ENCODE measurements at places on chromosomes 2 and 18.
A peak's percentile ranks its signal among the peaks of the same experiment; 100 is the strongest.

DNA sequence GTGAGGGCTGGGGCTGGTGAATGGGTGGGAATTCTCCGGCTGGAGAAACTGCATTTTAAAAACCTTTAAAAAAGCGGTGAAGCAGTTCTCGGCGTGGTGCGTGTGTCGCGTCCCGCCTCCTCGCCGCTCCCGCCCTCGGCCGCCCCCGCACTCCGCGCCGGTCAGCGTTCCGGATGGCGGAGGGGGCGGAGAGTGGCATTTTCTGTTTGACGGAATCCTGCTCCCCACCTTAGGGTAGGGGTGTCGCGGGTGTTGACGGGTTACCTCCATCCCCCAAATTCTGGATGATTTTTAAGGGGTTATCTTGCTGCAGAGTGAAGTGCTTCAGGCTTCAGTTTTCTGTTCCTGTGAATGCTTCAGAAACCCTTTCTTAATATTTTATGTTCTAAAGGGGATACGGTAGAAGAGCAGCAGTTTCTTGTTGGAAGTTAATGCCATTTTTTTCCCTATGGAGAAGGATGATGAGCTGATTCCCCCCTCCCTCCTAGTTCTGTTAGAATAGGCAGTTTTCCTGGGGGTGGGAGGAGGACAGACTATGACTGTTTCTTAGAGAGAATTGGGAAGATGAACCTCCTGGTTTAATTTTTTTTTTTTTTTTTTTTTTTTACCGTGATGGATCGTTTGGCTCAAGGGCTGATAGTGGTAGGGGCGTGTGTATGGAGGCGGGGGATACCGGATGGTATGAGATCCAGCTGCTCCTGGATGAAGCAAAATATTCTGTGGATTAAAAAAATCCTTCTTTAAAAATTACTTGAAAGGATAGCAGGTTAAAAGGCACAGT, 756 bp downstream of the ABI2 start:
- peak; percentile 31 for DNase-seq

- DNase-seq: no peak
These were observed 307.1 kb downstream of the OSR1 start for GRCh38 chr2:19051203-19051831.

GRCh38 chr18:7901657-7902056, 334.5 kb downstream of the PTPRM start:
- DNase-seq: no peak

GRCh38 chr2:163703386-163703785, 32.4 kb downstream of the FIGN start:
- DNase-seq: no peak

DNA sequence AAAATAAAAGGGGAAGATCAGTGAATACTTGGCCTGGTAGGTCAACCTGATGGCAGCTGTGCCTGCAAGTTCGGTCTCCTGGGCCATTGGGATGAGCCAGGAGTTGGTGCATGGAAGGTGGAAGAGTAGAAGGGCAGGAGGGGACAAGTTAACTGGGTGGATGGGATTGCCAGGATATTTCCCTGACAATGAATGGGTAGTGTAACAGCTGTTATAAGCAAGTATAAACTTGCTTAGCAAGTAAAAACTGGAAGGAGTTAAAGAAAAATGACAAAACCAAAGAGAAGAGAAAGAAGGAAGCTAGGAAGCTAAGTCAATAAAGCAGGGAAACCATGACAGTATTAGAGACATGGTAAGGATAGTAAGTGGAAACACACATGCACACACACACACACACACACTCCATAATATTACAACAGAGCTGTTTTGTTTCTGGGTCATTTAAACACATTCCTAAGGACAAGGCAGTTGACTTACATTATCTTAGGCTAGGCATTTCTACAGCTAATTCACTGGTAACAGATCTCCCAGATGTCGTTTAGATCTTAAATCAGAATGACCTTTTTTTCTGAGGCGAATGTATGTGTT, 29.7 kb downstream of the MEP1B start:
- no peak for DNase-seq

GRCh38 chr2:183866666-183867065, 731.7 kb upstream of the ZNF804A start:
- DNase-seq: no peak

- no peak for DNase-seq
These were observed 129.1 kb upstream of the DNMT3A start for GRCh38 chr2:25470806-25471205.

GRCh38 chr2:28271231-28271918, 121.3 kb upstream of the FOSL2 start:
- DNase-seq: no peak

- DNase-seq: no peak
These were observed 45.3 kb downstream of the BMP10 start for GRCh38 chr2:68825866-68826265.

DNA sequence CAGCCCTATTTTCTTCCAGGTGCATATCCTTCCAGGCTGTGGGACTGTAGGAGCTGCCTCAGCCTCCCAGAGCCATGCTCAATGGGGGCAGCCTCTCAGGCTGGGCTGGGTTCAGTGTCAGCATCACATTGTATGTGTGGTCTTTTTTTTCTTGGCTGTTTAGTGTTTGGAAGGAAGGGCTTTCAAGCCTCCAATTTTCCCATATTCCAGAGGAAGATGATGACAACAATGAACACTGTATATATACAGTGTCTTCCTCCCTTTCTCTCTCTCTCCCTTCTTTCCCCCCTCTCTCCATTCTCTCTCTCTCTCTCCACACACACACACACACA, 326.4 kb downstream of the DYSF start:
- no peak for DNase-seq

DNA sequence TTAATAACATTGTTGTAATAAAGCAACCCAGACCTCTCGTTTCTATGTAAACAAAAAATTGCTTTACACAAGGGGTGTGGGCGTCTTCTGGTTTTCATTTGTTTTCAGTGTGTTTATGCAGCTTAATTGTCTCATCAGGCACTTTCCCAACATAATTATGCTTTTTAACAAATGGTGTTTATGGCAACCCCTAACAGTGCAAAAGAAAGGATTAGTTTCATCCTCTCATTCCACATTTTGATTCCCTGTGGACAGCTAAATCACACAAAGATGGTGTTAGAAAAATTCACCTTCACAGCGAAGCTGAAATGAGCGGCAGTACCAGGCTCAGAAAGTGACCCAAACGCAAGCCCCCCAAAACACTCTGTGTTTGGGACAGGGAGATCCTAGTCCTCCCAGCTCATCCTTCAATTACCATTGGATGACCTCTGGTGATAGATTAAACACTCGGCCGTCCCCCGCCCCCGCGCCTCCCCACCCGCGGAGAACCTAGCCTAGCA, 724 bp downstream of the FTCDNL1 start:
- no peak for DNase-seq

GRCh38 chr2:88400037-88400767, 52.3 kb downstream of the FOXI3 start:
- no peak for DNase-seq

GRCh38 chr2:239589270-239589825, 188.5 kb upstream of the HDAC4 start:
- no peak for DNase-seq

DNA sequence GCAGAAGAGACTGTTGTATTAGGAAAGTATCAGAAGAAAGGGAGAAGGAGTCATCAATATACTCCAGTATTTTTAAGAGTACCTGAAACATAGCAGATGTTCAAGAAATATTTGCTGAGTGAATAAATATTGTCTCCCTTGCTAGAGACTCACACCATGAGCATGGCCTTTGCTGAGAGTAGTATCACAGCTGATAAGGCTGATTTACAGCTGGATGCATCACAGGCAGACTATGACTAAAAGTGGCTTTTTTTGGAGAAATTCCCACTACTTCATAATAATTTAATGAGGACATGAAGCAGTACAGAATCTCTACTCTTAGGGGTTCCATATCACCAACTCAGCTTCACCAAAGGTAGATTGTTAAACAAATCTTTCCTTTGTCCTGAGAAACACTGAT, 373.3 kb downstream of the RBM43 start:
- DNase-seq: no peak

- no peak for DNase-seq
These were observed 207.8 kb upstream of the SMAD2 start for GRCh38 chr18:48138210-48138609.

DNA sequence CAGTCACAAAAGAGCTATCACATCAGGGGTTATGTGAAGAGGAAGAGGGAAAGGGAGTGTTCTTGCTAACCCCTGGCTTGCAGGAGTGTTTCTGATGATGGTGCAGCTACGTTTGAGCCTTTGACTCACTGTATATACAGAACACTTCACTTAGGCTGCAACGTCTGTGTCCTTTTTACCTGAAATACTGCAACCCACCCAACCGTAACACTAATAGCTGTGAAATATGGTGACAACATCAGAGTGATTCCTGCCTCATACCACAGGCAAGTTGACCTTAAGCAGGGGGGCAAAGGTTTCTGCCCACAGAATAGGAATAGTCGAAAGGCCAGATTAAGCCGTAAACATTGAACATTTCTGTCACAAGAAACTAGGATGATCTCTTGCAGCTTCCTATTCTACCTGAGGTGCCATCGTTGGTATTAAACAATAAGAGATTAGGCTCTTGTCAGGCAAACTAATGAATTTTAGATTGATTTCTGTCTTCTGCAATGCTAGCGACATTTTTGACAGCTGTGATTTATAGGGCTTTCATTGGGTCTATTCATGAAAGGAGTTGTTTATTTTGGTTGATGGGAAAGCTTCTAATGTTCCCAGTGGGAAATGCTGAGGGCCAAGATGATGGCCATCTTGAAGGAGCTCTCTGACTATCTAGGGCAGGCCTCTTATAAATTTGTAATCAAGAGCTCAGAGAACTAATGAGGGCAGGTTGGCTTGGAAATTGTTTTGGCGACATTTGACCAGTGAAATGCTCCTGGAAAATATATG, 316.8 kb downstream of the PIK3C3 start:
- no peak for DNase-seq

GRCh38 chr2:42819160-42819559, 26.8 kb upstream of the HAAO start:
- no peak for DNase-seq

DNA sequence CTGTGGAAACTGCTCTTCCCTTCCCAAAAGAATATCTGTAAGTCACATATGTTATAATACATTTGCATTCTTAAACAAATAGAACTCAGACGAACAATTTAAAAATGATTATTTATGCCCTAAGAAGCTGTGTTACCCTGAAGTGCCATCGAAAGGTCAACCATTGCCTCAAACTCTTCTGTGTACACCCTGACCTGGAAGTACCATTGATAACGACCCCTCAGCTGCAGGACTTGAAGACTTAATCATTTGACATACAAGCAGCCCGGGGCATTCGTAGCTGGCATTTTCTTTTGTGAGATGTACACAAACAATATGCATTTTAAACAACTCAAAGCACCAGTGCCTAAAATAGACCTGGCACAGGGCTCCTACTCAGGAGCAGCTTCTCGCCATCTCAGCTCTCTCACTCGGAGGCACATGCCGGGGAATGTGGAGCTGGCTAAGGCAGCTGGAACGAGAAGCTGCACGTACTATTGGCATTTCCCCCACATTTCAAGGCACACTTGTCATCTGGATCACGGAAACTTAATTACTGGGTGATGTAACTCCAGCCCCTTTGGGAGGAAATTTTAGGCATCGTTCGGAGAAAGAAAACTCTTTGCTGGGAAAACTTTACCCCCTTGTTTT, 170.0 kb upstream of the GALNT5 start:
- DNase-seq: no peak

DNA sequence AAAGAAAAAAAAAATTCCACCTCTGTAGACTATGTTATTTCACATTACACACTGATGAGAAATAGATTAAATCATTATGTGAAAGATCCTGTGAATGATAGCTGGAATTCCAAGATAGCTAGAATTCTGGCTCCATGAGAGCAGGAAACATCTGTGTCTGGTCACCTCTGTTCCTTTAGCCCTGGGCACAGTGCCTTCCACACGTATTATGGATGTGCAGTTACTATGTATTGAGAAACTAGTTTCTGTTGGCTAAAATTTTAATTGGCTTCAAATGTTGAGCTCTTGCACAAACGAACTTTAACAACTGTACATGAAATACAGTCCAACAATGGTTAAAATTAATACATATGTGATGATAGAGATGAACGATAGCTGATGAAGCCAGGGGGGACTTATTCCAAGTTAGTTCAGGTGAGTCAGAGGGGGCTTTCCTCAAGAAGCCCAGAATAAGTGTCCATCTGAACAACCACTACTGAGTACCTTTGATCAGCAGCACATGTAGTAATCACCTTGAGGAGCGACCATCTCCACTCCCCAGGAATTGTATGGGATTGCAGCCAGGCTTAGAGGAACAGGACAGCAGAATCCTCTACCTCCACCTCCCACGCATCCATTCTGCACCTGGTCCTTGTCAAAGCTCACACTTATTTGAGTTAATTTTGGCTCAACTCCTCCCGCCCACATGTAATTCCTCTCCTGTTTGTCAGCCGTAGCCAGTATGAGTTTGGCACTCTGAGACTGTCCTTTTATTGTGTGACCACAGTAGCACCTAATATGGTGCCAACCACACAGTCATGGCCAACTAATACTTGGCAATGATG, 68.6 kb downstream of the NABP1 start:
- DNase-seq: no peak

GRCh38 chr2:181876614-181877063, 14.9 kb upstream of the ITPRID2 start:
- DNase-seq: no peak

DNA sequence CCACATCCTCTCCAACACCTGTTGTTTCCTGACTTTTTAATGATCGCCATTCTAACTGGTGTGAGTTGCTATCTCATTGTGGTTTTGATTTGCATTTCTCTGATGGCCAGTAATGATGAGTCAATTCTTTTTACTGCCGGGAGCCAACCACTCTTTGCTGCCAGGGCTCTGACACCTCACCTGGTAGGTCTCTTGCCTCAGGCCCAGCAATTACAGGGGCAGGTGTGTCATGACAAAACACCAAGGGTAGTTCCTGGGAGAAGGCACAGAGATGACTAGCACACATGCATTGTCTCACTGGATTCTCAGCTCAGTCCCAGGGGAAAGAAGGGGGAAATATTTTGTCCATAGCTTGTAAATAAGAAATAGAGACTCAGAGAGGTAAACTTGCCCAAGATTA, 122.3 kb downstream of the CHST9 start:
- DNase-seq: no peak

DNA sequence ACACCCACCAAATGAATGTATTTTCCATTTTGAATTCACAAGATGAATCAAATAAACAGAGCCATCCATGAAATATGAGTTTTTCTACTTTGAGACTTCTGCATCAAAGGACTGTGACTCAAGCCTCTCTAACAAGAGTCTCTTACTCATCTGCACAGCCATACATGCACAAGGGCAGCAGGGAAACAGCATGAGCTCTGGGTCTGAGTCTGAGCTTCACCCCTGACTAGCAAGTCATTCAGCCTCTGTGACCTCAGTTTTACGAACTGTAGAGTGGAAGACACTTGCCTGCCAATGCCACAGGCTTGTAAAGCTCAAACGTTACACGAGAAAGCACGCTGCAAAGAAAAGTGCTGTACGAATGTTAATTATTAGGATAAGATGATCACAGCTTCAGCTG, 42.9 kb downstream of the MREG start:
- DNase-seq: no peak

- no peak for DNase-seq
These were observed 210.7 kb downstream of the ARL4C start for GRCh38 chr2:234286118-234286598.
